ENCODE measurements at places on chromosomes 2 and 18.

DNA sequence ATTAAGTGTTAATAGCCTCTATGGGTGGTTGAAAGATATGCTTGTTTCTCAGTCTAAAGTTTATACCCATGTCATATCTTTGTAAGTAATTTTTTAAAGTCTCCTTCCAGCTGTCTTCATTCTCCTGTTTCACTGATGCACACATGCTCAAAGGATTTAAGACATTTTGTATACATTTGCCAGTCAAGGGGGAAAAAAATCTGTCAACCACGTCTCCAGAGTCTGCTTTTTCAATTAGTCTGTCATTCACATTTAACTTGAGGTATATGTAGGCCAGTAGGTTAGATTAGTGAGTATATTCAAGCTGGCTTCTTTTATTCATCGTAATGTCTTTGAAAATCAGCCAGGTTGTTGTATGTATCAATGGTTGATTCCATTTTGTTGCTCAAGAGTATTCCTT is 193.5 kb downstream of the MCFD2 start:
- peak; percentile 32 for DNase-seq

DNA sequence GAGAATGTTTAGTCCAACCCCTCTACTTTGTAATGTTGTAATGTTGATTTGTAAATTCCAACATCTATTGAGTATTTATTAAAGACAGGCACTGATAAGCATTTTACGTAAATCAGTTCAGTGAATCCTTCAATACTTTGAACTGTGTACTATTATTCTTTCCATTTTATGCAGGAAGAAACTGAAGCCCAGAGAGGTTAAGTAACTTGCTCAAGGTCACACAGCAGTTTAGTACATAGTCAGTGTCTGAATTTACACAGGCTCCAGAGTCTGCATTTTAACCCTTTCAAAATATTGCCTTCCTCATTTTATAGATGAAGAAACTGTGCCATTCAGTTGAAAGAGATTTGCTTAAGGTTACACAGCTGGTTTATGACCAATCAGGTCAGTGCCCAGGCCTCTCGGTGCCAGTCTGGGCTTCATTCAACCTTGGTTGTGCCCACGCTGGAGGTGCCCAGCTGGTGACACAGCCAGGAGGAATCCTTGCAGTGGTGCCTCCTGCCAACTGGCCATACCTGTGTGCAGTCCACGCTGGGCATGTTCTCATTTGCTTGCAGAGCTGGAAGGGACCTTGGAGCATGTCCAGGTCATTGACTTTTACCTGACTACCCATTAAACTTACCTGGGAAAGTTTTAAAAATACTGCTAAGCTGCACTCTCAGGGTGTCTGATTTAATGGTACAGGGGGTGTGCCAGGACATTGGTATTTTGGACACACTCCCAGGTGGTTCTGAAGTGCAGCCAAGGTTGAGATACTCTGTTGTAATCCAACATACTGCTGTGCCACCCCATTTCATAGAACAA is 74.3 kb upstream of the CYRIA start:
- no peak for DNase-seq

GRCh38 chr2:196131384-196131937 is 39.9 kb downstream of the STK17B start:
- DNase-seq, result no peak

DNA sequence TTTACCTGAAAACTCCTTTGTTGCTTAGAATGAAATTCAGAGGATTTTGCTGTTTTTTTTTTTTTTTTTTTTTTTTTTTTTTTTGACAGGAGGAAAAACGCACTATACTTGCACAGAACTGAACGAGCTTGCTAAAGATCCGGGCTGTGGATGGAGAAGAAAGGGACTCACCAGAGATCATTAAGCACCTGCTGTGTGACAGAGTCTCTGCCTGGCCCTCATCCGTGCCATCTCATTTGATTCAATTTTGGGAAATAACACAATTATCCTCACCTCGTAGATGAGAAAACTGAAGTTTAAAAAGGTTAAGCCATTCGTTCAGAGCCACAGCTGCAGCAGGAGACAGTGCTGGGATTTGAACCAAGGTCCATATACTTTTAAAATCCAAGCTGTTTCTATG is 775.4 kb upstream of the ID2 start:
- DNase-seq, result no peak

DNA sequence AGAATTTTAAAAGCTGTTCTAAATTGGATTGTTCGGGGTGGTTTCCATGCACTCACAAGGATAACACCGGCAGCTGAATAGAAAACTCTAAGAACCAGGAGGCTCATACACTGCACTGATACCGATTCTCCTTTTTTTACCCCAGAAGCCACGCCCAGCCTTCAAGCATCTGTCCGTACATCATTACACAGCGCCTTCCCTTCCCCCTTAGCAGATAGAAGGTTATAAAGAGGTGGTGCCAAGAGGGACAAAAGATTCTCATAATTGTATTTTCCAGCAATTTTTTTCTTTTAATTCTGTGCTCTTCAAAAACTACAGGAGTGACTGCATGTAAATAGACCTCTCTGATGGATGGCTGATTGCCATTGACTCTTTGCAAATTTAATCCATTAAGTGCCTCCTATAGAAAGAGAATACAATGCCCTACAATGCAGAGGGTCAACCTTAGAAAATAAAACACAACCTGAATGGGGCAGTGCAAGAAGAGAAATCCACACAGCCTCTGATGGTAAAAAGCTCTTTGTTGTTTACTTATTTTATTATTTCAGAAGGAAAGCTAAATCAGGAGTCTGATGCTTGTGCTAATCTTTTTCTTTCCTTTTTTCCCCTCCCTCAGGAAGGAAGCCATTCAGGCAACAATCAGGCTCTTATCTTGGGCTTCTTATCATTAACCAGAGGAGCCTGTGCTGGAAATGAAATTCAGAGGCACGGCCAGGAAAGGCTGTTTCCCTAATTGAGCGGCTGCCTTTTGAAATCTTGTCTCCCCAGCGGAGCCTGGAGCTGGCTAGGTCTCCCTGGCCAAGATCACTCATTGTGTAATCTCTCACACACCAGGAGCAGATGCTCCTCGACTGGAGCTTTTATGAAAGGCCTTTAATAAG is 198.9 kb upstream of the NABP1 start:
- peak; percentile 72 for DNase-seq

GRCh38 chr2:196606516-196606915 is 33.0 kb upstream of the CCDC150 start:
- DNase-seq, result no peak

DNA sequence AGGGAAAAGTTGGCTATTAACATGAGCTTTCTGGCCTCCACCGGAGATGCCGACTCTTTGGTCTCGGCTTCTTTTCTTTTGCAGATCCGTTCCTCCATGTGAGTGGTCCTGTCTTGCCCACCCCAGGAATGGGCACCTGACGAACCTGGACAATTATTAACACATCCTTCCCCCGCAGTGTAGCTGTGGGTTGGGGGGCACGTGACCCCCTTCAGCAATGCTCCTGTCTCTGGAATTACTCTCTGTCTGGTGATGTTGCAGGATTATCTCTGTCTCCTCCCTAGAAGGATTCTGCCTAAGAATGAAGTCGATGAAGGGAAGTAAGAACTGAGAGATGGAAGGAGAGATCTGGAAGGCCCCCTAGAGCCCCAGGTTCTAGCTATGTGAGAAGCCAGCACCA is 115.2 kb upstream of the NPAS2 start:
- DNase-seq, result no peak

DNA sequence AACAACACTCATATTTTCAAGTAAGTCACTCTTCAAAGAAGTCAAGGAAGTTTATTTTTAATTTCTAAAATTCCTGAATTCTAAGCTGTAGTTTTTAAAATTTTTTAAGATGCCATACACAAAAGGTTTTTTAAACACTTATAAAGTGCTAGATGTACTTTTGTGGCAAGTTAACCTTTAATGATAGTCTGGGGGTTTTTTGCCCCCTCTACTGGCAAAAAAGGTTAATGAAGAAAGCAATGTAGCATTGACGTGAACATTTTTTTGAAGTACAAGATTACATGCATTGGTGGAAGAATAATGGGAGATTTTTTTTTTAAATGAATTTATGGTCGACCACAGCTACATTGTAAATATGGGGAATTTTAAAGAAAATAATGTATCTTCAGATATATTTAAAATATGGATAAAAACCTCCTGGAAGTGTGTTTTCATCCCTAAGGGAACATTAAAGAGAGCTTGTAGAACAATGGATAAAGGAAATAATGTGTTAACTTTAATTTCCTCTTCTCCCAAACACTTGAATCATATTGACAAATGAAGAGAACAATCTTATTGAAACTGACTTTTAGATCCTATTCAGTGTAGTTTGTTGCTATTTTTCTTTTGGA is 12.6 kb downstream of the ITPRID2 start:
- no peak for DNase-seq

DNA sequence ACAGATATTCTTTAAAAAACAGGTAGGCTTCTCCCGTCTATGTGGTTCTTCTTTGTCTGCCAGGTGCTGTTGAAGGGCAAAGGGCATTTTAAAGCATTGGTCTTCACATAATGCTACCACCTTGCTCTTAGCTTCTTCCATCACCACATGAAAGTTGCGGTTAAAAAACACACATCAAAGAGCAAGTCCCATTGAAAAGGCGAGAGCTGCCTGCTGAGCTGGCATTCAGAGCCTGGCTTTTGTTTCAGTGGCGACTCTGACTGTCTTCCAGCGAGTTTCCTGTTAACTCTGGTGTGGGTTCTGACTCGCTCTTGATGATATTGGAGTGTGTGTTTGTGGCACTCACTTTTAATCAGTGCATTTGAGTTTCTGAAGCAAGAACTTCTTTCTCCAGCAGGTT is 624.9 kb upstream of the FANCL start:
- no peak for DNase-seq

DNA sequence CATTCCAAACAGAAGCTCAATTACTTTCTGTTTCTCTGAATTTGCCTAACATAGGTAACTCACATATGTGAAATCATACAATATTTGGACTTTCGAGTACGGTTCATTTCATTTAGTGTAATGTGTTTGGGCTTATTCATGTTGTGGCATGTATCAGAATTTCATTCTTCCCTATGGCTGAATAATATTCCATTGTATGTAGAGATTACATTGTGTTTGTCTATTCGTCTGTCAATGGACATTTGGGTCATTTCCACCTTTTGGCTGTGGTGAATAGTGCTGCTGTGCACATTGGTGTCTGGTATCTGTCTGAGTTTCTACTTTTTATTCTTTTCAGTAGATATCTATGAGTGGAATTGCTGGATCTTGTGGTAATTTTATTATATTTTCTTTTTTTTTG is 43.9 kb downstream of the LBH start:
- DNase-seq, result no peak

GRCh38 chr2:111884592-111884964 is 585 bp upstream of the ANAPC1 start:
- DNase-seq, result no peak
